Spinal cord (tissue), 10 donors: ENCODE measurements at places on chromosomes 3 and 15. TPM values are rescaled to one million over a fixed set of nuclear protein-coding genes. Genes with fewer than 3 reads are reported as not detected.

INSYN1 gene
- polyA plus RNA-seq: 138 TPM

STAB1 gene
- 34.5 TPM for polyA plus RNA-seq

DENND6A gene
- polyA plus RNA-seq: 20.4 TPM

FOXB1 gene
- polyA plus RNA-seq: 13.5 TPM

CPLX3 gene
- polyA plus RNA-seq: 0.68 TPM

CSPG5 gene
- 338 TPM for polyA plus RNA-seq

SPATA12 gene
- polyA plus RNA-seq: 0.20 TPM

CACNA2D3 gene
- 34.2 TPM for polyA plus RNA-seq

ADGRG7 gene
- polyA plus RNA-seq: not detected

SRPRB gene
- polyA plus RNA-seq: 74.6 TPM

IGF2BP2 gene
- polyA plus RNA-seq: 57.3 TPM

CRBN gene
- 66.1 TPM for polyA plus RNA-seq

CLSTN2 gene
- 24.6 TPM for polyA plus RNA-seq

KNG1 gene
- 0.63 TPM for polyA plus RNA-seq

CGNL1 gene
- 17.3 TPM for polyA plus RNA-seq

ECE2 gene
- 23.1 TPM for polyA plus RNA-seq

WNT7A gene
- 18.0 TPM for polyA plus RNA-seq

FGD5 gene
- 12.0 TPM for polyA plus RNA-seq

BUB1B gene
- 17.1 TPM for polyA plus RNA-seq

UTS2B gene
- 11.6 TPM for polyA plus RNA-seq

SH2D7 gene
- polyA plus RNA-seq: 0.92 TPM

KCNAB1 gene
- 24.8 TPM for polyA plus RNA-seq

NPRL2 gene
- polyA plus RNA-seq: 43.8 TPM

NPAP1 gene
- polyA plus RNA-seq: 0.40 TPM

APBA2 gene
- 111 TPM for polyA plus RNA-seq

NBEAL2 gene
- polyA plus RNA-seq: 16.4 TPM

SIDT1 gene
- polyA plus RNA-seq: 34.6 TPM

ITPKA gene
- 1.8 TPM for polyA plus RNA-seq

DAZL gene
- 0.13 TPM for polyA plus RNA-seq

EBLN2 gene
- polyA plus RNA-seq: 1.3 TPM
